ENCODE measurements at places on chromosomes 4 and X.
A peak's percentile ranks its signal among the peaks of the same experiment; 100 is the strongest.

DNA sequence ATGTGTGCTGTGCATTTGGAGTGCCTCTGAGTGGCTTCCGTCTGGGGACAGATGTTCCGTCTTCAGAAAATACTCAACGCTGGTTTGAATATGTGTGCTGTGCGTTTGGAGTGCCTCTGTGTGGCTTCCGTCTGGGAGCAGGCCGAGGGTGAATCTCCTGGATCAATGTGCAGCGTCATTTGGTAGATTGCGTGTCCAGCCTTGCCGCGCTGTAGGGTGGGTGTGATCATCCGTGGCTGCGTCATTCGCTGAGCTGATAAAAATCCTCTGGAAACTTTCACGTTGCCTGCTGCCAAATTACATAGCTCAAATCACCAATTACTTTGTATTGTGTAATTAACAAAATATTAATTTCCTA is 12.1 kb downstream of the UVSSA start:
- no peak for DNase-seq

DNA sequence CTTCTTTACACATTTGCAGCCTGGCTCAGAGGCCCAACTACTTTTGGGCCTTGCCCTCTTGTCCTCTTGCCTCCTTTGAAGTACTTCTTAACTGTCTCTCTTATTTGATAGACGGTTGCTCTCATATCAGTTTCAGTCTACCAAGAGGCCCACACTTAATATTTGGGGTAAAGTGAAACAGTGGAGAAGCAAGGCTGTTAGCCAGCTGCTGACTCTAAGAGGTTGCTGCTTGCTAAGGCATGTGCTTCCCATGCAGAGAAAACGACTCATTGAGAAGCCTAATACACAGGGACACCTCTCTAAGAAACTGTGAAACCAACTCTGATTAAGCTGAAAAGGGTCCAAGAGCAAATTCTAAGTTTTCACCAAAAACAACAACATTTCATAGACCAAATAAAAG is 94.6 kb downstream of the PPP3CA start:
- DNase-seq = no peak

DNA sequence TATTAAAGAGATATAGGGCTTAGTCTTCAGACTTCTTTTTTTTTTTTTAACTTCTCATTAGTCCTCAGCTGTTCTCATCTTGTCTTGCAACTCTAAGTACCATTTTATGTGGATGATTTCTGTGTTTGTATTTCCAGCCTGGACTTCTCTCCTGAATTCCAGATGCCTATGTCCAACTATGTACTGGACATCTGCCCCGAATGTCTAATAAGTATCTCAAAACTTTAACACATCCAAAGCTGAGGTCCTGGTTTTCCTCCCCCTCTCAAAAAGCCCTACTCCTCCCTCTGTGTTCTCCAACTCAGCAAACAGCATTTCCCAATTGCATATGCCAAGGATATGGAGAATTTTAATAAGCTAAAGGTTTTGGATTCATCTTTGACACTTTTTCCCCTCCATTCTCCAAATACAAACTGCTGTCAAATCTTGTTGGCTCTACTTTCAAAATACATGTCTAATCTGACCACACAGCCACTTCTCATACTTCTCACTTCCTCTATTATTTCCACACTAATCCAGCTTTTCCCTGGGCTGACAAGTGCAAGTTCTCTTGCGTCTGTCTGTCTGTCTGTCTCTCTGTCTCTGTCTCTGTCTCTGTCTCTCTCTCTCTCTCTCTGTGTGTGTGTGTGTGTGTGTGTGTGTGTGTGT is 79.8 kb downstream of the CLCN5 start:
- DNase-seq = no peak

GRCh38 chr4:175674219-175674618 is 137.8 kb downstream of the GPM6A start:
- DNase-seq = no peak

DNA sequence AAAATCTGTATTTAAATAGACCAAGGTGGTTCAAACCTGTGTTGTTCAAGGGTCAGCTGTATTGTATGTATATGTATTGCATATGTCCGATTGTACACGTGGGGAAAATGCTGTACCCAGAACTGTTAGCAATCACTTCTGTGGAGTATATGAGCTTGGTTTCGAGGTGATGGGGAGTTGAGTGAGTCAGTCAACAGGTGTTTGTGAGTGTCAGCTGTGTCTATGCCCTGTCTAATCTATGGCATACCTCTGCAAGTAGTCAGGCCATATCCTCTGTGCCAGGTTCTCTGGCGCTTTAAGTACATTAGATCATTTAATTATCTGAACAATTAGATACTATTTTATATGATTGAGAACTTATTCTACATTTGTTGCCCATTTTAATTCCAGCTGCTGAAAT is 7.4 kb downstream of the ZRSR2 start:
- DNase-seq = no peak

GRCh38 chrX:49978176-49978575 is 55.8 kb downstream of the CLCN5 start:
- DNase-seq = no peak

- DNase-seq = no peak
These were observed 2.2 kb downstream of the RNF150 start for GRCh38 chr4:141130947-141131605.

- DNase-seq = no peak
These were observed 5.5 kb upstream of the WFS1 start for GRCh38 chr4:6264225-6264540.

GRCh38 chr4:182756161-182756690 is 161.0 kb downstream of the DCTD start:
- no peak for DNase-seq

DNA sequence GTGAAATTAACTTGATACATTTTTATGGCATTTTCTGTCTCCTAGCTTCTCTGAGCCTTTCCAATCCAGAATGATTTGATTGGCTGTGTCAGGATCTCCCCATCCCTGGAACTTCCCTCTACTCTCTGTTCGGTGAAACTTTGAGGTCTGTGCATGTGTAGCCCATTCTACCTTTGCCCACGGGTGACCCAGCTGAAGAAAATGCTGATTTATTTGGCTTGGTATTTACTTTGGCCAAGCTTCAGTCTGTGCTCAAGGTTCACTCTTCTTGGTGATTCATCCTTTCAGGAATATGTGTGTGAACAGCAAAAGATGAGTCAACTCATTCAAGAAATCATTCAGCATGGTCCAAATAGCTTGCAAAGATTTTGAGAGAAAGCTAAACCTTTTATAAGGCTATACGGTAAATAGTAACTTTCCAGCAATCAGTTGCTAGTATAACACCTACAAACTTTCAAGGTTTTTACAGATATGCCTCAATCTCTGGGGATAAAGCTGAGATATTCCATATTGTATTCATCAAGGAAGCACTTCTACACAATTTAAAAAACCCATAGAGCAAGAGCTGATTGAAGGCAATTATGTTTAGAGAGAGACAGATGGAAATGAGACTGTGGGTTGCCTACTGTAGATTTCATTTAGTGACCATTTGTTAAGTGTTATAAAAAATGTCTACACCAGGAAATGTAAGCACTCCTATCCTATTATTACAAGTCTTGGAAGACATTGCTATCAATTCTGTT is 233.9 kb upstream of the CXXC4 start:
- DNase-seq = no peak

- DNase-seq = no peak
These were observed 66.3 kb upstream of the MSN start for GRCh38 chrX:65601126-65601525.

DNA sequence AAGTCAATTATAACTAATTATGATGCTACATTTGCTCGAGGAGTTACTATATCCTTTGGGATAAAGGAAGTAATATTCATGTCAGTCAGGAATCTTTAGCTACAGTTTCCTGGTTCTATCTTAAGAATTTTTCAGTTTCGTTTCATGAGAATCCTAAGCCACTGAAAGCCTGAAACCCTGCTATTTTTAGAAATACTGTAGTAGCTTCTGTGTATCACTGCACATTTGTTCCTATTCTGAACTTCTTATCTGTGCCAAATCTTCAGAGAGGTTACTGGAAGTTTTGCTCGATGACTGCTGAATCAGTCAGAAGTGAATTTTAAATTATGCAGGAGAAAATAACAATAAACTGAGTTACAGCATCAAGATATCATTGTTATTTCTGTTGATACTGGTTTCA is 249.2 kb downstream of the TENM3 start:
- no peak for DNase-seq

- DNase-seq = peak; percentile 87
These were observed at the start of gene TMEM184C for GRCh38 chr4:147617173-147617840. Gene TMEM184C, plus strand, starts transcription at chr4:147617397. Its CDS starts 560 bp downstream, at chr4:147617957.

DNA sequence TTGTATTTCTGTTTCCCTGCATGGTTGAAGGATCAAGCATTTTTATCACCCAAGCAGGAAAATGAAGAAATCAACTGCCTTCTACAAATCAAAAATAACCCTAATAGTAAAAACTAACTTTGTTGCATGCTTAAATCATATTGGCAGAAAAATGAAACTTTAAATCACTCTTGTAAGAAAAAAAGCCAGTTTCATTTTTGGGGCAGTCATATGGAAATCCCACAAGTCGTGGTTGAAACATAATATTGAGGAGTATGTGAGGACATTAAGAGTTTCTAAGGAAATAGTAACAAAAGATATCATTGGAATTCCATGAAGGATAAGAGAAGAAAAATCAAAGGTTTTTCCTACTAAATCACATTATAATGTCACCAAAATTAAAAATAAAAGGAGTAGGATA is 8.4 kb downstream of the TEC start:
- no peak for DNase-seq

GRCh38 chr4:138919094-138919936 is 96.3 kb upstream of the NOCT start:
- peak; percentile 42 for DNase-seq

- no peak for DNase-seq
These were observed 121.3 kb downstream of the NWD2 start for GRCh38 chr4:37365888-37366287.

GRCh38 chr4:151887816-151888180 is 127.0 kb upstream of the GATB start:
- DNase-seq = no peak

DNA sequence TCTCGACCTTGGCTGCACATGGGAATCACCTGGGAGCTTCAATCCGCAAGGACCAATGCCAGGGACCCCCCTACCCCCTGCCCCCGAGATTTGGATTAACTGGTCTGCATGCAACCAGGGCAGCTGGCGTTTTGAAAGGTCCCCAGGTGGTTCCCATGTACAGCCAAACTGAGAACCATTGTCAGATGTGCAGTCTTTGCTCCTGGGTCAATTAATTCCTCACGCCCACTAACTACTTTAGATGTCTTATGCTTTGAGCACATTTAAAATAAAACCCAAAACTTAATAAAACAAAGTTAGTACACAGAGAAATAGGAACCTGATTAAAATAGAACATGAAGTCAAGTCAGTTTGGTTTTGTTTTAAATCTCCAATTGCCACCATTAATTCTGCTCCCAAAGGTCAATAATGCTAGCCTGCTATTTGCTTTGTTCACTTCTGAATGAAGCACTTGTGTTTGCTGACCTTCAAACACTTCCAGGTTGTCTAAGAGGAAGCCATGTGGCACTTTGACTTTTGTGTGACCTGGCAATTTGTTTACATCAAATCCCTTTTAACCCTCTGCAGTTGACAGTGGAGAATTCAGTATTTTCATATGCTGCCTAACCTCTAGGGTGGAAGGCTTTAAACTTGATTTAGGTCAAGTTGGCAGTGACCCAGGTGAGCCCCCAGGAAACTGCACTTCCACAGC is 27.2 kb upstream of the TMSB4X start:
- DNase-seq = no peak

GRCh38 chrX:78517124-78517523 is 142.0 kb downstream of the RTL3 start:
- DNase-seq = no peak

DNA sequence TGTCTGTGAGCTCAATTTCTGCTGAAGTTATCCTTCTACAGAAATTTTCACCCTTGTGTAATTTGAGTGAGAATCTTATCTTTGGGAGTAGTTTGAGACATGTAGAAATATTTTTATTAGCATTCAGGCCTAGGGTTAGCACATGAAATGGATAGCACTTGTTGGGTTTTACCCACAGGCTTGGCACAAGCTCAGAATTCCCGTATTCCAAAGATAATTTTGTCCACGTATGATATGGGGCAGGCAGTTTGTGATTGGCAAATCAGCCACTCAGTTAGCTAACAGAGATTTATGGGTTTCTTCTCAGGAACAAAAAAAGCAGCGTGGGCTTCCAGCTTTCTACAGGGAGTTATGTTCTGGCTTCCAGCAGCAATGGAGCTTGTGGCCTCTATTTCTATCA is 117.9 kb upstream of the DCAF8L1 start:
- DNase-seq = no peak

DNA sequence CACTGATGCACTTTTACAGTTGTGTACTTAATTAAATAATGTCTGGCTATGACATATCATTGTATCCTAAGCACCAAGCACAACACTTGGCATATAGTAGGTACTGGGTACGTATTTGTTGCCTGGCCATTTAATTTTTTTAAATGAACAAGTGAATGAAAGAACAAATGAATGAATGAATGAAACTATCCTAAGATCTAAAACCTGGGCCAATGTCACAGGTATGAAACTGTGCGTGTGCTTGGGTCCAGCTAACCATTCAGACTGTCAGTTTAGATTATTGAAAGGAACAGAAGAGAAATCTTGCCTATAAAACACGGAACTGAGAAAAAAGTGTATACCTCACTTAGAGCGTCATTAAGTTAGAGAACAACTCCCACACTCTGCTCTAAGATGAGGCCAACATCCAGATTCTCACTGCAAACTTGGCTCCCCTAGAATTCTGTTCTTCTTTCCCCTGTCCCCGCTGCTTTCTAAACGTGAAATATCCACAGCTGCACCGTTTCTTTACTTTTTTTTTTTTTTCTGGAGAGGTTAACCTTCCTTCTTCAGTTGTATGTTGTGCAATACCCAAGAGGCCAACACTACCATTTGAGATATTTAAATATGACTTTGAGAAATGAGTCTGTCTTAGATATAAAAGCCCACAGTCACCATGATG is 17.3 kb upstream of the SEL1L3 start:
- no peak for DNase-seq

DNA sequence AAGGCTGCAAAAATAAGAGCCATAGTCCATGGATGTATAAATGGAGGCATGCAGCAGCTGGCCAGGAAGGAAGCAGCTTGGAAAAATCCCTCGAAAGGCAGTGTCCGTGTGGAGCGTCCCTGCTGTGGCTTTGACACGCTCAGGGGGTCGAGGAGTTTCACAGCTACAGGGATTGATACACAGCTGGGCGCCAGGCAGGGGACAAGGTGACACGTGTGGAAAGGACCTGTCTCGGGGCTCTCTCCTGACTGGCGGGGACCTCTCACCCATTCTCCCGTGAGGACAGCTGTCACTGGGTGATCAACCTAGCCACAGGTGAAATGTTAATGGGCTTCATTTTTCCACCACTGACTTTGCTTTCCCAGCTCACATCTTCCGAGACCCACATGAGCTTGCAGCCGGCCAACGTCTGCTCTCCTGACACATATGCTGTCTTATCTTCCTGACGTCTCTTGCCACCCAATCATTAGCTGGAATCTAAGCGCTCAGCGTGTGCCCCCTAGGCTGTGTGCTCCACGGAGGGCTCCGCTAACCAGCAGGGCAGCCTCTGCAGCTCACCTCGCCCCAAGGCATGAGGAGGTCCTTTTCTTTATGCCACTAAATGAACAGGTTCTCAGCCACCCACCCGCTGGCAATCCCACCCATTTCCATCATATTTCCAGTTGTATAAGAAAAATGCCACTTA is 89.4 kb upstream of the AFAP1 start:
- DNase-seq = no peak

Data from NCI-H510A (cell line).